ENCODE measurements at places on chromosomes 7 and 10.
A peak's percentile ranks its signal among the peaks of the same experiment; 100 is the strongest.

DNA sequence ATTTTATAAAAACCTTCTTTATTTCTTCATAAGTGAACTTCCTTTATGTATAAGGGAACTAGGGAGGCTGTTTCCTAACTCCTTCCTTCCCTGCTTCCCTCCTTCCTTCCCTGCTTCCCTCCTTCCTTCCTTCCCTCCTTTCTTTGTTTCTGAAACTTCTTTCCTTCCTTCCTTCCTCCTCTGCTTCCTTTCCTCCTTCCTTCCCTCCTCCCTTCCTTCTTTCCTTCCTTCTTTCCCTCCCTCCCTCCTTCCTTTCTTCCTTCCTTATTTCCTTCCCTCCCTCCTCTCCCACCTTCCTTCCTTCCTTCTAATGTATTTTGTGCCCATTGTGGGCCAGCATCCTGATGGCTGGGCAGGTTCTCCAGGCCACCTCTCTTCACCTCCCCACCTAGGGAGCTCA is 26.8 kb upstream of the UCN3 start:
- DNase-seq, result no peak

- no peak for DNase-seq
Observed at GRCh38 chr7:25636871-25637283, 408.6 kb upstream of the NPVF start.

- no peak for DNase-seq
Observed at GRCh38 chr10:35369049-35369611, 32.8 kb downstream of the CCNY start.

- DNase-seq, result no peak
Observed at GRCh38 chr7:37434529-37434928, 14.1 kb downstream of the ELMO1 start.

DNA sequence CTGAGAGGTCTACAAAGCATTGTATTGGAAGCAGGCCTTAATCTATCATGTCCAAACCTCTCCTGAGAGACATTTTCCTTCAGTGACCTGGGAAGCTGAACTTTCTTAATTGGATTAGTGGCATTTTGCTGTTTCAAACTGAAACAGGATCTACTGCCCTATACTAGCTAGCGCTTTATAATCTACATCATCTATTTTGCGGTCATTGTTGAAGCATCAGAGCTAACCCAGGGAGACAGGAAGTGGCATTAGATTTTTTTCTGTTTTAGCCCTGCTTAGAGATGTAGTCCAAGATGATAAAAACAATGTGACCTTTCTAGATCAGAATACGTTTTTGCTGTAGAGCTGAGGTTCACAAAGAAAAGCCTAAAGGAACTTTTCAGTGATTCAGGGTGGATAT is 147.4 kb upstream of the AGR3 start:
- no peak for DNase-seq

DNA sequence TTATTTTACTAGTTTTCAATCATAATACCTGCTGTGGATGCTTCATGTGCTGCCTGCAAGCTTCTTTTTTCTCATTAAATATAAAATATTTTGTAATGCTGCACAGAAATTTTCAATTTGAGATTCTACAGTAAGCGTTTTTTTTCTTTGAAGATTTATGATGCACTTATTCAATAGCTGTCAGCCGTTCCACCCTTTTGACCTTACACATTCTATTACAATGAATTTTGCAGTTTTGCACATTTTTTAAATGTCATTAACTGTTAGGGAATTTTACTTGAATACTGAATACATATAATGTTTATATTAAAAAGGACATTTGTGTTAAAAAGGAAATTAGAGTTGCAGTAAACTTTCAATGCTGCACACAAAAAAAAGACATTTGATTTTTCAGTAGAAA is 103.0 kb downstream of the PTEN start:
- no peak for DNase-seq

DNA sequence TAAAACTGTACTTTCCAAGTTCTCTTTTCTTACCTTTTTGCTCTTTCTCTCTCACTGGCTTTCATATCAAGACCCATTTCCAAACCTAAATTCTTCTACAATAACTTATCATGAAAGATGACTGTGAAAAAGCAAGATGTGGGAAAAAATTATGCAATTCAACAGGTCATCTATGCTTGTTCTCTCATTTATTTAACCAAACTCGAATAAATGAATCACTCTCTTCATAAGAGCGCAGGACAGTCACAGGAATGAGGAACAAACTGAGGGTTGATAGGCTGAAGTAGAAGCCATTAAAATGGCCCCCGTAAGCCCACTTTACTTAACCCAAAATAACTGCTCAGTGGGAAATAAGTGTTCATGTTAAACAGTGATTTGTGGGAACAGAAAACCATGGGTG is 1289.7 kb upstream of the SORCS1 start:
- no peak for DNase-seq

DNA sequence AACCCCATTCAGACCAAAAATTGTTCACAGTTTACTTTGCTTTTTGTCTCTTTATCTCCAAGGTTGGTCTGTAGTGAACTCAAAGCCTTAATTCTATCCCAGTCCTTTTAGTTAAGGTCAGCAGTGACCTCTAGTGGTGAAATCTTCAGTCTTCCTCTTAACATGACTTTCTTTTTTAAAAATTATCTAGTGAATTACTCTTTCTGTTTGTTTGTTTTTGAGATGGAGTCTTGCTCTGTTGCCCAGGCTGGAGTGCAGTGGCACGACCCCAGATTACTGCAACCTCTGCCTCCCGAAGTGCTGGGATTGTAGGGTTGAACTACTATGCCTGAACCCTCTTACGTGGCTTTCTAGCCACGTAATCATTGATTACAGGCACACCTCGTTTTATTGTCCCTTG is 25.0 kb downstream of the ZNF487 start:
- peak; percentile 58 for DNase-seq

DNA sequence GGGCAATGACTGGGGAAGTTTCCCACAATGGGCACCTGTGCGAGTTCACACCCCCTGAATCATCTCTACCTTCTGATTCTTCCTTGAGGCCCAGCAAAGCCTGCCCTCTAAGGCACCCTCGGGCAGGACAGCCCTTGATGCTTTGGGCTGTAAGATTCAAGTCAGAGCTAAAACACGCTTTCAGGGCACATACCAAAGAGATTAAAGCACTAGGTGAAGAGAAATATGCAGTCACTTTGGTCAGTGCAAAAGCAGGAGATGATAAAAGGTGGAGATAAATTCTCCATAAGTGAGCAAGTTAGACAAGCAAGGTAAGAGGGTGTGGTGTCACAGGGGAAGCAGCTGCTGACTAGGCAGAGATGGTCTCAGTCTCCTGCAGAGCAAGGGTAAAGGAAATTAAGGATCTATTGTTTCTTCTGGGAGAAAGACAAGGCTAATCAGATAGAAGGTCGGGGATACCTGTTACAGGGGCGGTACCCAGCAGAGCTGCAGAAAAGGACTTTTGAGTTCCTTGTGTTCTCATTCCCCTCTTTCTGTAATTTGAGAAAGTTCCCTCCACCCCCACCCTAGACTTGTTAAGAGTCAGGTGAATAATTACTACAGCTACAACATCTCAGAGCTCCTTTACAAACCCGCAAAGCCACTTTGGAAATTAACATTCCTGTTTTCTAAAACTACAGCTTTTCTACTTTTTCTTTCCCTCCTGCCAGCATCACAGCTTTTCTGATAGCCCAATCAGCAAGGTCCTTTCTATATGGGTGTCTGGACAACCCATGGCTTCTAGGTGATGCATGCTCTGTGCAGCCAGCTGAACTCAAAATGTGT is 26.4 kb downstream of the PDLIM1 start:
- DNase-seq, result peak; percentile 24

GRCh38 chr10:29245476-29245875 is 43.4 kb upstream of the LYZL1 start:
- DNase-seq, result no peak

- no peak for DNase-seq
Observed at GRCh38 chr10:70797840-70798239, 12.7 kb upstream of the TBATA start.

DNA sequence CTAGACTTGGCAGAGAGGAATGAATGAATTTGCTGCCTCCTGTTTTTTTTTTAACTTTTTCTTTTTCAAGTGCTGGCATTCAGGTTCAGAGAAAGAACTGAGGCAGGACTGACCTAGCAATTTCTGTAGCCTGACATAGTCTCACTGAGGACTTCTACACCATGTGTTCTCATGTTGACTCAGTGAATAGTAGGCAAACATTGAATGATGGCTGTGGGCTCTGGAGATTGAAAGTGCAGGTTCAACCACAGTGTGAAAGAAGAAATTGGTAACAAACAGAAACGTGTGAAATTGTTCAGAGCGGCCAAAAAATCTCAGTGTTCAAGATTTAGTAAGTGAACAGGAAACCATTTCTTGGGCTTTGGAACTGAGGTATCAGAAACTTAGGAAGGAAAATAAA is 322.4 kb upstream of the GHITM start:
- no peak for DNase-seq

DNA sequence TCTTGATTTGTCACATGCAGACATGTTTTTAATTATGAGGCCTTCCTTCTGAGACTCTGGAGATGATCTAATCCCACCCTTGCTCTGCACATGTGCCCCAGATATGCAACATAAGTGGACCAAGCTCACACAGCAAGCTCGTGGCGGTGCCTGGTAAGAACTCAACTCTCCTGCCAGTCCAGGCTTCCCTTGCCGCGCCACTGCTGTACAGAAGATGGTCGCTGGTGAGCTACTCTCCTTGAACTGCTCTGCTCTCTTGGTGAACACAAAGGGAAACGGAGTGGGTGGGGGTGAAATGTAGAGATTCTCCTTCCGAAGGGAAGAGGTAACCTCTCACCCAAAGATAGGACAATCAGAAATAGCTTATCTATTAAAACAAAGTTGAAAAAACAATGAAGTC is 25.7 kb downstream of the MYOF start:
- DNase-seq, result no peak

DNA sequence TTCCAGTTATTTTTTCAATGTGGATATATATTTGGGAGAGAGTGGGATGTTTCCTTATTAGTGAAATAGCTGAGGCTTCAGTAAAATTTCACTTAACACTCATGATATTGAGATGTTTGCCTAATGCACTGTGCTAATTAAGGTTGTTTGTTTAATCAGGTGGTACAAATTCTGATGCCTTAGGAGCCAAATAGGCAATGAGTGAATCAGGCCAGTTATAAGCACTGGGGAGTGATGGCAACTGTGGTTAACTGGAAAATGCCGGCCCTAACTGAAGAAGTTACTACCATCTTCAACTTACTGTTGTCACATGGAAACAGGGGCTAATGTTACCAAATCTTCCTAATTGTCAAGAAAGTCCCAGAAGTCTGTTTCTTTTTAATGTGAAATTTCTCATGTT is 32.0 kb downstream of the VCL start:
- no peak for DNase-seq

DNA sequence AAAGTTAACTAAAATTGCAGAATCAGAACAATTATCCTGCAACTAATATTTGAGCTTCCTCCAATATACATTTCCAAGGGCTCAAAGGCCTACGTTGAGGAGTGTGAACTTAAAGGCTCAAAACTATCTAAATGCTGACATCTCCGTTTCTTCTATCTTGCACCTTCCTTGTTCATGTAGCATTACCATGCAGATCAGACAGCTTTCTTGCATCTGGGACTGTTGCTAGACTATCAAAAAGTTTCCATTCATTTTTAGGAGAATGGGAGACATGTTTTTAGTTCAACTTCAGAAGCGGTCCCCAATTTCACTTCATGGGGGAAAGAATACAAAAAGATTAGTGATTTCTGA is 2.9 kb downstream of the ANKRD1 start:
- DNase-seq, result no peak

GRCh38 chr10:43926371-43926770 is 277.7 kb upstream of the ZNF32 start:
- no peak for DNase-seq

- no peak for DNase-seq
Observed at GRCh38 chr10:31974434-31975124, 45.9 kb upstream of the ARHGAP12 start.

DNA sequence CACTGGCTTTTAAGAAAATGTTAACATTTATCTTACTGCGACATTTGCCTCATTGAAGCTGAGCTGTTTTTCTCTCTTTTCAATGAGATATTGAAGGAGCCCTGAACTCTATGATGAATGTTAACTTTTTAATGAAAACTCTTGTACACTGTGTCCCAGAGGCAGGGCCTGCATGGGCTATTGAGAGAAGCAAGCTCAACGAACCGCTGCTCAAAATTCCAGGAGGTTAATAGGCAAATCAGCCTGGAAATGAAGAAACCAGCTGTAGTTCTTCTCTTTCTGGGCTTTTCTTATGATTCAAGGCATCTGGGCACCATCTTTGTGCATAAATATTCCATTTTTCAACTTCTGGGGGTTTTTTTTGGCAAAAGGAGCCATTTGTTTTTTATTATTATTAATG is 168.4 kb upstream of the NPVF start:
- DNase-seq, result no peak

- DNase-seq, result no peak
Observed at GRCh38 chr7:6338551-6339274, 66.3 kb upstream of the CYTH3 start.

- DNase-seq, result no peak
Observed at GRCh38 chr10:103820101-103821062, 35.0 kb downstream of the SH3PXD2A start.

DNA sequence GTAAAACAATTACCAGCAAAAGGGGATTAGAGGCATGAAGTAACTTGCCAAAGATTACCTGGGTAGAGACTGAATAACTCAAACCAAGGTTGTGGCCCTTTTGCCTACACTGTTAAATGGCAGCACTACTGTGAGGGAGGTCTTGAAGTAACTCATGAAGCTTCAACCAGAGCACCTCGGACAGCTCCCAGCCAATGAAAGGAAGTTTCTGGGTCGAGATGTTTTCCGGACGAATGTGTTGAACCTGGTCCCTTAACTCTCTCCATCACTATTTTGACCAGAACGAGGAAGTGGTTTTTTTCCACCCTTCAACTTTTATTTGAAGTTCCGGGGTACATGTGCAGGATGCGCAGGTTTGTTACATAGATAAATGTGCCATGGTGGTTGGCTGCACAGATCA is 133.6 kb upstream of the PRKCQ start:
- no peak for DNase-seq

DNA sequence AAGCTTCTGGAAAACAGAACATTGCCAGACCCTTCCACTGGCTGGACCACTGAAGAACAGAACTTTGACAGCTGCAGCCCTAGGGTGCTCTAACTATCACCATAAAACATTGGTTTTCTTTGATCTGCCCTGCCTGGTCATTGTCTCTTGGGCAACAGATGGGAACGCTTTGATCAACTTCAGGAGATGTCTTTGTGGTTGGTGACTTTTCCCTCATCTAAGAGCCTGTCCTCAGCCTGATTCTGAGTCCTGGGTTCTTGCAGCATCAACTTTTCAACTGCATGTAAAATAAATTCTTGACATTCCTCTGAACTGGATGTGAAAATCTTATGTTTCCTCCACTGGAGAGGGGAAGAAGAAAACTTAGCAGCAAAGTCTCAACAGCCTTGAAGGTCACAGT is 53.1 kb upstream of the ZNRF2 start:
- no peak for DNase-seq

GRCh38 chr10:59741583-59741982 is 11.7 kb downstream of the MRLN start:
- DNase-seq, result no peak

GRCh38 chr10:5583525-5584175 is 58.9 kb downstream of the CALML3 start:
- DNase-seq, result no peak

- DNase-seq, result no peak
Observed at GRCh38 chr10:110504111-110504735, 6.5 kb downstream of the DUSP5 start.
